ENCODE measurements at places on chromosomes 13 and 19.

DNA sequence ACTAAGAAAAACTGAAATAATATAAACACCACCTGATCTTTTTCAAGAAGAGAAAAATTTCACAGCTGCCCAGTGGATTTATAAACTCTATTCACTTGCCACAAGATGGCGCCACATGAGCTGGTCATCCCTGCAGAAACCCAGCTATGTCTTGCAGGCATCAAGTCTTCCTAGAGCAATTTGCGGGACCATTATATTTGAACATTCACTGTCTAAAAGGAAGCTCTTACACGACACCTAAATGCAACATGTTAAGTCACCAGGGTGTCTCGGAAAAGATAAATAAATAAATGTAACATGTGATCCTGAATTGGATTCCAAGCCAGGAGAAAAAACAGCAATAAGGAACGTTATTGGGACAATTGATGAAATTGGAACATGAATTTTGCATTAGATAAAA lies 20.3 kb upstream of the AKT2 start:
- peak; percentile 74 for DNase-seq

- peak; percentile 88 for DNase-seq
Observed at GRCh38 chr13:20525601-20526544, at the start of gene CRYL1. CRYL1 (minus strand) TSS chr13:20525857; CDS start chr13:20525794, 63 bp downstream.

GRCh38 chr19:38500450-38500849 lies 67.0 kb downstream of the RYR1 start:
- no peak for DNase-seq

DNA sequence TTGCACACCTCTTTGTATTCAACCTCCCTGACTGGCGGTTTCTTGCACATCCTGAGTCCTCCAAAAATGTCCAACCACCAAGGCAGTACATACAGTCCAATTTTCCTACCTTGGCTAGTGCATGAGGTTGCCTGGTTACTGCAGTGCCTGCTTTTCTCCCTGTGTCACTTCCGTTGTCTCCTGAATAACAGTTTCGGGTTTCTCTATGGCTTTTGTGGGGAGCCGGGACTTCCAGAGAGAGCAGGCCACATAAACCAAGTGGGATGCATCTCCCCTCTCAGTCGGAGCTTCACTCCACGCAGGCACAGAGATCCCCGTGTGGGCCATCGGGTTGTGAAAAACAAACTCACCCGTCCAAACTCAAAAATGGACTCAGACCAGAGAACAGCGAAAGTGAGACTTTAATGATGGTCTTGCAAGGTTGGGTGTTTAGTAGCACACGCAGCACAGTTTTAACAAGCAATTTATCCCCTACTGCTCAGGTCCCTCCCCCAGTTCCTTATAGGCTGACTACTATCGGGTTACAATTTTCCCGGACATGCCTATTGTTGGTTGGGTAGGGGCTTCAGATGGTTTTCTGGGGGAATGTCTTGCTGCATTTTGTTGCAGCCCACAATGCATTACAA lies 173.1 kb downstream of the POU4F1 start:
- no peak for DNase-seq

DNA sequence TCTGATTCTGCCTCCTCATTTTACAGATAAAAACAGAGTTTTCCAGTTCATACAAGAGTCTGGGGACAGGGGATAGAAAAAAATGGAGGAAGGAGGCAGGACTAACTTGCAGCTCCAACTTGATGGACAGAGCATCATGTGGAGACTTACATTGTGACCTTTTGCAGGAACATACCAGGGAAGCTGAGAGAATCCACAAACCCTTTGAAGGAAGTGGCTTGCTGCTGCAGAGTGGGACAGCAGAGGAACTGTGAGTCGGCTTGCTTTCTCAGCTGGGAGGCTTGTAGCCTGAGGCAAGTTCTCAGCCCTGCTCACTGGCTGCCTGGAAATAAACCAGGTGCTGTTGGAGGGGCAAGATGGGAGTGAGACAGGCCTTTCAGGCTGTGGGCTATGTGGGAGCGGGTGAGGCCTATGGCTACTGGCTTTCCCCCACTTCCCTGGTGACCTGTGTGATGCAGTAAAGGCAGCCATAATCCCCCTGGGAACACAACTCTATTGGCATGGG lies 614.4 kb downstream of the KCTD12 start:
- no peak for DNase-seq

DNA sequence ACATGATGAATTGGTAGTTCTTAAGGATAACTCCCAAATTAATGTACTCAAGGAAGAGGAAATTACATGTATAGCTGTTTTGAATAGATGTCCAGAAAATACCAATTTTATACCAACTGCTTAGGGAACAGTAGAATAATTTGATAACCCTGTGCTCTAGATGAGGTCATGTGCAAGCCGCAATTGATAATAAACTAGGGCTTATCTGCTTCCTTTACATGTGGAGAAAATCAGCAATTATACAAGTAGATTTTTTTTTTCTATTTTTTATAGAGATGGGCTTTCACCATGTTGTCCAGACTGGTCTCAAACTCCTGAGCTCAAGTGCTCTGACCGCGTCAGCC lies 9.3 kb downstream of the TPT1 start:
- no peak for DNase-seq

DNA sequence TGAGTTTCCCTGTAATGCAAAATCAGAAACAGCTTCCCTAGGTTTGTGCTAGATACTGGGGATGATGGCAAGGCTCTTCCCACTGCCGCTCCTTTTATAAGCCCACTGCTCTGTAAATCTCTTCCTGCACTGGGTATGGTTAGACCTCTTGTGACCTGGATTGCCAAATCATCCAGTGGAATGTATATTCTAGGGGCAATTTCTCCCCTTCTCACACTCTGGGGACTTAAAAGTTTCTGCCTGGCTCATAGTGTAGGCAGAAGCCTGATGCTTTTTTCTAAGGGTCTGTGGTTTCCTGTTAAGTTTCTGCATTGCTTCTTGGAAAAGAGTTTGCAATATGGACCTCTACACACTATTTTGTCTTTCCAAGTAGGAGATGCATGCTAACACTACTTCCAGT lies 1582.0 kb upstream of the PCDH20 start:
- no peak for DNase-seq

DNA sequence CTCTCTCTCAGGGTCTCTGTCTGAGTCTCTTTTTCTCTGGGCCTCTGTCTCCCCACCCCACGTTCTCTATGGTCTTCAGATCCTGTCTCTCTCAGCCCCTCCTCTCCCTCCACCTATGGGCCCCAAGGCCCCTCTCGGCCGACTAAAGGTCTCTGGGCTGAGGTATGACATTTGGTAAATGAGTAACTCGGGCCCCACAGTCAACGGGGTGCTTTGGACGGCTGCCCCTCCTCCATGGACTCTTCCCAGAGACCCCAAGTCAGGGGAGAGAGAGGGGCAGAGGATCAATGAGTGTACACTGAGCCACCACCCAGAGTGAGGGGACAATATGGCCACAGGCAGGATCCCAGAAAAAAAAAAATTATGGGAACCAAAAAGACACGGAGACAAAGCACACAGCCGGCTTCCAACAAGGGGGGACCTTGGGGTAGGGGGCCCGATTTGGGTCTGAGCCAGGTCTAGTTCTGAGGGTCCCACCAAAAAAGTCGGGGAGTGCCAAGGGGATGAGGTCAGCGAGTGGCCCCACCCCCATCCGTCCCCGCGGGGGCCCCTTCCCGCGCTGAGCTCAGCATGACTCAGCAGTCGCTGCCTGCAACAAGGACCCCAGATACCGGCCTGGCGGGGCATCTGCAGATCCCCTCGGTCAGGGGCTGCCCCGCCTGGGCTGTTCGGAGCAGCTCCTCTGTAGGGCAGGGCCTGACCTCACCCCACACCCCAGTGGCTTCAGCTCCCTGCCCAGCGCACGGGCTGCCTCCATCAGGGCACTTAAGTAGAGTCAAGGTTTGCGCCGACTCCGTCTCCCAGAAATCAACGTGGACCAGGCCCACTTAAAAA lies 1.5 kb upstream of the FTL start:
- DNase-seq: no peak

- DNase-seq: no peak
Observed at GRCh38 chr13:25992076-25992475, 59.7 kb downstream of the SHISA2 start.

GRCh38 chr13:20395061-20395916 lies 130.4 kb downstream of the CRYL1 start:
- DNase-seq: peak; percentile 25

DNA sequence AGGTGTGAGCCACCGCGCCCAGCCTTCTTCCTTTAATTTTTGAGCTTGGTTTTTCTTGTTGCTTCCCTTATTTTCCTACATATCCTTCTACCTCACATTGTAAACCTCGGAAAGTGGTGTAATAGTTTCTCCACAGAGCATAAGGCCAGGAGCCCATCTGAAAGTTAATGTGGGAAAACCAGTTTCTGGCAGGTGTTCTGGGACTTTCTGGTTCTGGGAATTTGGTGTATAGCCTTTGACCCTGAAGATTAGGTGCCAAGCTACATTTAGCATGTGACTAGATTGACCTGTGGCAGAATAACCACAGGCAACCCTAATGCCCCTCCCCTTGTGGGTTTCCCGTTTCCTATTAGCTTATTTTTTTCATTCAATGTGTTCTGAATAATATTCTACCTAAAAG lies 8.7 kb downstream of the POP4 start:
- DNase-seq: no peak

DNA sequence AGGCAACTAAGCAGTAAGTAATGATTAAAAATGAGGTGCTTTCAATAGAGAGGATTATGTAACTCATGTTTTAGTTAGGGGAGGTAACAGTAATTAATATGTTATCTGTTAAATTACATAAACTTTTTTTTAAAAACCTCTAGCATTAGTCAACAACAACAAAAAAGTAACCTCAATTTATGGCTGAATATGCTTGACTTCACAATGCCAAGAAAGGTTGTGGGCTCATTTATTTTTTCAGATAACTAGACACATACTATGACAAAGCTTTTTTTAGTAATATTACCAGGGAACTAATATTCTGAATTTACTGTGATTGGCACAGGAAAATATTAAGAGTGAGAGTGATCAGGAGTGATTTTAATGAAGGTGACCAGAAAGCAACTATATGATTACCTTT lies 54.9 kb downstream of the KCNRG start:
- DNase-seq: no peak

GRCh38 chr13:18948012-18948663 lies 233.5 kb downstream of the TUBA3C start:
- no peak for DNase-seq

DNA sequence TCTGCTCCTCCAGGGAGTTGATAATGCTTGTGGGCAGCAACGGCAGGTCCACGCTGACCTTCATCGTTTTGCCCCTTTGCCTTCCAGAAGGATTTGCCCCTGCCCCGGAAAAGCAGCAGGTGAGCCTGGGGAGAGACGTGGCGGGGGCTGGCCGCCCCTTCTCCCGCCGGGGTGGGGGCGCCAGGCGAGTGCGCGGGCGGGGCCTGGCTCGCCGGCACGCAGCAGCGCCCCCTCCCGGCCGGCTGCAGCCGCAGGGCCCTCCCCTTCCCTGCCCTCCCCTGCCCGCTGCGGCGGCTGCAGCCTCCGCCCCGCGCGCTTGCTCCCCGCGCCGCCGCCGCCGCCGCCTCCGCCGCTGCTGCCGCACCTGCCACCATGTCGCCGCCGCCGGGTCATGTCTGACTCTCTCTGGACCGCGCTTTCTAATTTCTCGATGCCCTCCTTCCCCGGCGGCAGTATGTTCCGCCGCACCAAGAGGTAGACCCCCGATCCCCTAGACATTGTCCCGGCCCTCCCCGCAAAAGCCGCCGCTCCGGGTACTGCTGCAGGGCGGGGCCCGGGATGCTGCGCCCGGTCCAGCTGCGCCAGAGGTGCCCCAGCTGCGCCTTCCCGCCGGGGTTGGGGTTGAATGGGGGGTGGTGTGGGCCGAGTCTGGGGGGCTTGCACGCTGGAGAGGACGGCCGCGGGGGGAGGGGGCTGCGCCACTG lies at the start of gene MAST1:
Gene MAST1, plus strand, starts transcription at position 334 of the 704 bp plus-strand sequence. Its CDS starts 58 bp downstream, at position 392.
- no peak for DNase-seq

DNA sequence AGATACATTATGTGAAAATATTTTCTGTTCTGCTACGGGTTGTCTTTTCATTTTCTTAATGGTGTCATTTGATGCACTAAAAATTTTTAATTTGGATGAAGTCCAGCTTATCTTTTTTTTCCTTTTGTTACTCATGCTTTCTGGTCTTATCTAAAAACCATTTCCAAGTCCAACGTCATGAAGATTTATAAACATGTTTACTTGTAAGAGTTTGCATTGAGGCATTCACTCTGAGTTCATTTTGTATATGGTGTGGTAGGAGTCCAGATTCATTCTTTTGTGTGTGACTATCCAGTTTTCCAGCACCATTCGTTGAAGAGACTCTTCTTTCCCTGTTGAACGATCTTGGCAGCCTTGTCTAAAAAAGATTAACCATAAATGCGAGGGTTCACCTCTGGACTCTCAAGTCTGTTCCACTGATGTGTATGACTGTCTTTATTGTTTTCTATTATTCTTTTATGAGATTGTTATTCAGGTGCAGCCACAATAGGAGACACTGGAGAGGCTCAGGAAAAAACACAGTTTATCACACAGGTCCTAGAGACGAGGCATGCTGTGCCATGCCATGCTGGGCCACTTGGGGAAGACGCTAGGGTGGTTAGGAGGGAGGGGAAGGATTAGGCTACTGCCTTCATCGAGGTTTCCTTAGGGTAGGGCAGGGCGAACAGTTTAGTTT lies 35.0 kb downstream of the NAA16 start:
- DNase-seq: no peak

- no peak for DNase-seq
Observed at GRCh38 chr19:56105090-56105701, 15.9 kb downstream of the ZNF787 start.

GRCh38 chr19:12792051-12792852 lies 966 bp downstream of the JUNB start:
- peak; percentile 79 for DNase-seq

DNA sequence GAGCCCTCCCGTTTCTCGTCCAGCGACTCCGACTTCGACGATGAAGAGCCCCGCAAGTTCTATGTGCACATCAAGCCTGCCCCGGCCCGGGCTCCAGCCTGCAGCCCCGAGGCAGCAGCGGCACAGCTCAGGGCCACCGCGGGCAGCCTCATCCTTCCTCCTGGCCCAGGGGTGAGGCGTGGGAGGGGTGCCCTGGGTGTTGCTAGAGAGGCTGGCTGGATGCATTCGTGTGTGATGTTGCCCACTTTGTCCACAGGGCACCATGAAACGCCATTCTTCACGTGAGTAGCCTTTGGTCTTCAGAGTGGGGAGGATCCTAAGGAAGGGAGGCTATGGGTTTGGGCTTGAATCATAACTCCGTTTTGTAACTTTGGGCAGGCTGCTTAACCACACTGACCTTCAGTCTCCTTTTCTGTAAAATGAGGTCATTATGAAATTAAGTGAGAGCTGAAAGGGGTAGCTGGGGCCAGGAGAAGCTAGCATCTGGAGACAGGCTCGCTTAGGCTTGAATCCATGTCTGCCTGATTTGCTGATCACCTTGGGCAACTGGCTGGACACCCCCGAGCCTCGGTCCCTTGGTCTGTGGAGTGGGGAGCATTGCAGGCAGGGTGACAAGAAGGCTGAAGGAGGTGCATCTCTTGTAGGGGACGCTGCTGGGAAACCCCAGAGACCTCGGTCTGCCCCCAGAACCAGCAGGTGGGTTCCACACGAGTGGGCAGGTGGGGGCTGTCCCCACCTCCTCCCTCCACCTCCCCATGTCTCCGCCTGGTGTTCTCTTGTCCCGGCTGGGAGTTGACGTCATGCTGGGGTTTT lies 18.7 kb upstream of the B3GNT3 start:
- DNase-seq: no peak

GRCh38 chr13:24511816-24512196 lies 772 bp downstream of the PARP4 start:
- DNase-seq: no peak

- DNase-seq: no peak
Observed at GRCh38 chr19:14470031-14470876, 4.9 kb downstream of the PTGER1 start.

All from ascending aorta (tissue), 2 donors.